Fibroblast of upper back skin (primary cell): ENCODE measurements at places on chromosomes 12 and 14.

DNA sequence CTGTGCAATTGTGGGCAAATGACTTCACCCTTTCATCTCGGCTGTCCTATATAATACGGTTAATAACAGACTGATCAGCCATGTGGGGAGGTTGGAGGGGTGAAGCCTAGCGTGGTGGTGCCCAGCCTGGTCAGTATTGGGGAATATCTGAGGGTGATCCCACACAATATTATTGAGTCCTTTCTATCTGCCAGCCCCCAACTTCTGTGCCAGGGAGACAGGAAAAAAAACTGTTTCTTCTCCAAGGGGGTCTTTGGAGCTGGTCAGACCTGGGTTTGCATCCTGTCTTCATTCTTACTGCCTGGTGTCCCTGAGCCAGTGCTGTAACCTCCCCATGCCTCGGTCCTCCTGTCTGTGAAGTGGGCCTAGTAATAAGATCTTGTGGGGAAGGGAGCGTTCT, 6.5 kb downstream of the CYP46A1 start:
- DNase-seq, result no peak

- no peak for DNase-seq
Measured at GRCh38 chr14:23432102-23432925, 3.1 kb downstream of the MYH7 start.

- DNase-seq, result peak; percentile 31
Measured at GRCh38 chr14:78863143-78863542, 693.0 kb downstream of the NRXN3 start.

GRCh38 chr12:118751355-118751754, 230.0 kb upstream of the SRRM4 start:
- DNase-seq, result no peak
